ENCODE measurements at places on chromosomes 5 and 9.

GRCh38 chr5:92991581-92992067, 589.4 kb downstream of the NR2F1-AS1 start:
- no peak for DNase-seq

GRCh38 chr9:37528652-37529471, 43.1 kb downstream of the POLR1E start:
- DNase-seq, result no peak

DNA sequence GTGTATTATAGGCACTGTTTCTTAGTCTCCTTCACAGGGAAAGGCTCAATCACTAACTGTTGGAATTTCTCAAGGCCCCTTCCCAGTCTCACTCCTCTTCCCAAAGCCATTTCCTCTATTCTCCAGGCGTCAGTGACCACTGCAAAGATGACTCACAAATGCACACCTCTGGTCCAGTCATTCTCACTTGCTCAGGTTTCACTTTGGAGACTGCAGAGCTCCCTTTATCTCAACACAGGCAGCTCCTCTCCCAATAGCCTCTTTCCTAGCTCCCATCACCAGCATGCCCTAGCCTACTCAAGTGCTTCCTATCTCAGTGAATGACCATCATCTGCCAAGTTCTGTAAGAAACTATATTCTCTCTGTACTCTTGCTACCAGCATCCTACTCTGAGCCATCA, 323.6 kb downstream of the NTRK2 start:
- DNase-seq, result no peak

DNA sequence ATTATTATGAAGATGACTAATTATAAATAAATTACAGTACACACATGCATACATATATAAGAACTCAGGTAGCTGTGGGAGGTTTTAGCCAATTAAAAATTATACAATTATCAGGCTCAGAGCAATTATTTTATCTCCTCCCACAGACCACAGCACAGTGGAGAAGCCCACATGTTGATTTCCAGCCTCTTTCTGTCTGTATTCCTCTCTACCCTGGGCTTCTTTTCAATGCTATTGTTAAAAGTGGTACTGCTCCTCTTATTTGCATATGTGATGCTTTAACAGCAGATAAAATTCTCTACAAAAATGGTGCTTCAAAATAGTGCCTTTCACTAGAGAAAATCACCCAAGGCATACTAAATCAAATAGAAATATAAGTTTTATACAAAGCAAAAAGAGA, 218.7 kb downstream of the NFIB start:
- DNase-seq, result no peak

DNA sequence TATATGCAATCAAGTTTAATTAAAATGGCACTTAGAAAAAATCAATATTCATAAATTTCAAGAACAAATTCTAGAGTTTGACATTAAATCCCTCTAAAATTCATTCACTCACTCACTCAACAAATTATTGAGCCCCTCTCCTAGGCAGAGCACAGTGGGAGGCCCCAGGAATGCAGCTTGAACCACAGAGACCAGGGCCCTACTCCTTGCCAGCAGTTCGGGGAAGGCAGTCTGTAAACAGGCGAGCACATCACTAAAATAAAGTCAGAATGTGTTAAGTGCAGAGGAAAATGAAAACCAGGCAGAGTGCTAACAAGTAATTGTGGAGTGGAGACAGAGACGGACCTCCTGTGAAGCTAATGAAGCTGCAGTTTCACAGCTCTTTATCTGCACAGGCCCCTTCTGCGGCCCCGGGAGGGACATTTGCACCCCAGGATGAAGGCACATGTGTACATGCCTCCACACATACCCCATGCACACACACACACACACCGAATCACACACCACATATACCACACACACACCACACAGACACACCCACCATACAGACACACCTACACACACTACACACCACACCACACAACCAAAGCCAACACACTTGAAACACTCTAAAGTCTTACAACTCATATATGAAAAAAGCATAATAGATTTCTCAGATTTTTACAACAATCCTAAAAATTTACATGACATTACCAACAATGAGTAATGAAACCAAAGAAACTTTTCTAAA, 40.5 kb downstream of the BHMT start:
- DNase-seq, result no peak

- DNase-seq, result no peak
These were observed 176.6 kb upstream of the C9orf72 start for GRCh38 chr9:27749838-27750237.

DNA sequence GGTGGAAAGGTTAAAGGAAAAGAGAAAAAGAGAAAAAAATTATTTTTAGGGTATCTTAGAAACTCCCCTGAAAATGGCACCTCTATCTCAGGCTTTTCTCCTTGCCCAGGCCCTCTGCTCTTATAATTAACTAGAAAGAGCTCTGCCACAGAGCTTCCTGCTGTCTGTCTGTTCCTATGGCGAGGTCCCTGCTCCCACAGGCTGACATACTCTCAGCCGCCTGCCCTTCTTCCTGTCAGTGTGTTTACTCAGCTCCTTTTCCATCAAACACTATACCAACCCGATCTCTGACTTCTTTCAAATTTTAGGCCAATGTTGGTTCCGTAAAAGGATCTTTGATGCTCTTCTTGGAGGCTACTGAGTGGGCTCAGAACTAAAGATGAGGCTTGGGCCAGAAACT, 482.6 kb downstream of the DMAC1 start:
- DNase-seq, result no peak

DNA sequence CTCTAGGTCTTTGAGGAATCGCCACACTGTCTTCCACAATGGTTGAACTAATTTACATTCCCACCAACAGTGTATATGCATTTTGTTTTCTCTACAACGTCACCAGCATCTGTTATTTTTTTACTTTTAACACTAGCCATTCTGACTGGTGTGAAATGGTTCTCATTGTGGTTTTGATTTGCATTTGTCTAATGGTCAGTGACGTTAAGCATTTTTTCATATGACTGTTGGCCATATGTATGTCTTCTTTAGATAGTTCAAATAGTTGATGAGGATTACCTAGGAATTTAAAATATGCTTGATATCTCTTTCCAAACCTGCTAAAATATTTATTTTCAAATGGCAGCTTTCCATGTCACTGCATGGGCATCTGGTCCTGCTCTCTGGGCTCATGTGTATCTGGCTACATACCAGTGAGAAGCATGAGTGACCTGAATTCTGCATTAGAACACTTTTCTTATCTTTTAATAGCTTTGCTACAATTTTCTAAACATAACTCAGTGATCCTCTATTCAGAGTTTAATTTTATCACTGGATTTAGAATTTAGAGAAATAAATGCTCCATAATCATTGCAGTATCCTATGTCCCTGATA, 95.8 kb upstream of the ADAMTS16 start:
- DNase-seq, result no peak

GRCh38 chr9:928363-929042, 48.0 kb upstream of the DMRT3 start:
- no peak for DNase-seq

DNA sequence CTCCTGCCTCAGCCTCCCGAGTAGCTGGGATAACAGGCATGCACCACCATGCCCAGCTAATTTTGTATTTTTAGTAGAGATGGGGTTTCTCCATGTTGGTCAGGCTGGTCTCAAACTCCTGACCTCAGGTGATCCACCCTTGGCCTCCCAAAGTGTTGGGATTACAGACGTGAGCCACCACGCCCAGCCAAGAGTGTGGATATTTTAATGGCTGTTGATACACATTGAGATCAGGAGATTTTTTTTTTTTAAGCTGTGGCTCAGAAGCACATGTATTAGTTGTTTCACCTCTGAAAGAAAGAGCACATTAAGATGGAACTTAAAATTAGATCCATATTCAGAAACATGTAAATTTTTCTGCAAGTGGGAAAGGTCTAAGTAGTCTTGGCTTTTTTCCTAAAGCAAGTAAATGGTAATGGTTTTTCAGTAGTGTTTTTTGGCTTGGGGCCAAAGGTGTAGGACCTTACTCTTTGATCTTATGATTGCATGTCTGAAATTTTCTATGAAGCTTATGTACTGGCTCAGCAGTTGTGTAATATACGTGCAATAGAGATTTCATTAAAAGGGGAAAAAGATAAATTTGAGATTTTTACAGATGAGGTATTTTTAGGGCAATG, 9.9 kb downstream of the RBM27 start:
- DNase-seq, result no peak

DNA sequence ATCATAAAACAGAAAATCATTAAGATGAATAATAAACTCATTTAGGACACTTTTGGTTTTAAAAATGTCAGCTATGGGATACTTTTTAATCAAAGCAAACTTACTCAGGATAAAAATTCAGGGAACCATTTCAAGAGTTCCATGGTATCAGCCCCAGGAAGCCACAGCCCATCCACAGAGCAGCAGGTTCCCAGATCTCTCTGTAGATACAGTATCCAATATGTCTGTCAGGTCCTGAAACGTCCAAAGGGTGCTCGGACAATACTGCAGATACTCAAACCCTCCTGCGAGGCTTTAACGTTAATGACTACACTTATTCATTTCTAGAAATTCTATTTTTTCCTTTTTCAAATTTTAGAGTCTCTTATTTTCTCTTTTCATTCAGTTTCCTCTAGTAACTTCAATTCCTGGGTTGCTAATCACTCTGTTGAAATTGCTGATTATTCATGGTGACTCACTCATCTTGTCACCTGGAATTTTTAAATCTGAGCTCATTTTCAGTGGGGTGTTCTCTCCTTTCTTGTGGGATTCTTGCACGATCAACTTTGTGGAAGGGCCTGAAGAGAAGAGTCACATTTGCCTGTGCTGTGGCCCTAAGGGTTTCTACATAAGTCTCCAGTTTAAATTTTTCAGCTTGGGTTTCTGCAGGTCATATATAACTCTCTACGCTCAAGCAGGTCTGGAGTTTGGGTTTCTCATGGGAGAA, 435.8 kb downstream of the CTNND2 start:
- no peak for DNase-seq

DNA sequence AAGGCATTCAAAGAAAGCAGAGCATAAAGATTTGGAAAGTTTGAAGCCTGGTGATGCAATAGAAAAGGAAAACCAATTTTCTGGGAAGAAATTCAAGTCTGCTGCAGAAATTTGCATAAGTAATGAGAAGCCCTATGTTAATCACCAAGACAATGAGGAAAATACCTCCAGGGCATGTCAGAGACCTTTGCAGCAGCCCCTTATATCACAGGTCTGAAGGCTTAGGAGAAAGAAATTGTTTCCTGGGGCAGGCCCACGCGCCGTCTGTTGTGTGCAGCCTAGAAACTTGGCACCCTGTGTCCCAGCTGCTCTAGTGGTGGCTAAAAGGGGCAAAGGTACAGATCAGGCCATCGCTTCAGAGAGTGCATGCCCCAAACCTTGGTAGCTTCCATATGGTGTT, 495.3 kb upstream of the CDH6 start:
- no peak for DNase-seq

- DNase-seq, result no peak
These were observed 114.3 kb upstream of the PCSK5 start for GRCh38 chr9:75775966-75776691.

DNA sequence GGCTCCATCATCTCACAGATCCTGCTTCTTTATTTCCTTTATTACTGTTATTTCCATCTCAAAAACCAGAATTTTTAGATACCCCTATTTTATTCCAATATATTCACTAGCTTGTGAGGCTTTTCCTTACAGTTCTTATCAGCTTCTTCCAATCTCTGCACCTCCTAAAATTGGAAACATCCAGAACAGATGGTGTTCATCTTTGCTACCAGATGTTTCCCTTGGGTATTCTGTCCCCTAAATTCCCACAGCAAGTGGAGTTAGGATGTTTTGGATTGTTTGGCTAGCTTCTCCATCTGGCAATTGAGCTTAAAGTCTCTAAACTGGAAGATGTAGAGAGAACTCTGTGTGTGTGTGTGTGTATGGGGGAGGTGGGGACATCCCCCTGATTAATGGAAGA, 580.4 kb downstream of the DTWD2 start:
- no peak for DNase-seq

DNA sequence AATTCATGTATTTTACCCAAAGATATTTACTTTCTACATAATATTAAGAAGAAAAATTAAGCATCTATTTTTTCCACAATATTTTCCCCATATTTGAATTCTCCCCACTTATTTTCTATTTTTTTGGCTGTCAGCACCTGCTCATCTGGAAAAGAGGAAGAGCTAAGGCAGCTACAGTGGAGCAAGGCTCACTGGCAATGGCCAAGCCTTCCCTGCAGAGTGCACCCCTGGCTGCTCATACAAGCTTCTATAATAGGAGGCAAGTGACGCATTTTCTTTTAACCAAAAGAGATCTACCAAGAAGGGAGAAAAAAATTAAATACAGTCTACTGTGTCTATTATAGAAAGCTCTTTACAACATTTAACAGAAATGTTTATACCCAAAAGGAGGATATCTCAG, 72.5 kb downstream of the AUH start:
- DNase-seq, result no peak

GRCh38 chr9:71072587-71072986, 48.8 kb downstream of the TRPM3 start:
- no peak for DNase-seq

- DNase-seq, result no peak
These were observed 283.1 kb upstream of the RGMB start for GRCh38 chr5:98490348-98490747.

GRCh38 chr5:174436750-174437149, 287.6 kb upstream of the MSX2 start:
- DNase-seq, result no peak

GRCh38 chr9:27425827-27426510, 98.1 kb upstream of the IFNK start:
- DNase-seq, result no peak

- no peak for DNase-seq
These were observed 189.5 kb downstream of the ERCC6L2 start for GRCh38 chr9:96064826-96065481.

DNA sequence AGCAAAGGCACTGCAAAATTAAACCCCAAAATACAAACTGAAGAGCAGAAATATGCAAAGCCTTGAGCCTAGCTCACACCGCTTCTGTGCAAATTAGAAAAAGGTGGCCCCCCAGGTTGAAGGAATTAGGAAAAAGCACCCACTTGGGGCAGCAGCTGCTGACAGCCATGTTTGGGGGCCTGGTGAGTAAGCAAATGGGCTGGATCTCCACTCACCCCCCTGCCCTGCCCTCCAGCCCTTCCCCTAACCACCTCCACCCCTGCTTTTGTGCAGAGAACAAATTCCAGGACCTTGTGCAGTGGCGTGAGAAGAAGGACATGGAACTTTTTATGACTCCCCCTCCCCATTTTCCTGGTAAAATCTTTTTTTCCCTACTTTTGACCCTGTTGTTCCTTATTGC, 92.0 kb upstream of the DNAH5 start:
- no peak for DNase-seq

DNA sequence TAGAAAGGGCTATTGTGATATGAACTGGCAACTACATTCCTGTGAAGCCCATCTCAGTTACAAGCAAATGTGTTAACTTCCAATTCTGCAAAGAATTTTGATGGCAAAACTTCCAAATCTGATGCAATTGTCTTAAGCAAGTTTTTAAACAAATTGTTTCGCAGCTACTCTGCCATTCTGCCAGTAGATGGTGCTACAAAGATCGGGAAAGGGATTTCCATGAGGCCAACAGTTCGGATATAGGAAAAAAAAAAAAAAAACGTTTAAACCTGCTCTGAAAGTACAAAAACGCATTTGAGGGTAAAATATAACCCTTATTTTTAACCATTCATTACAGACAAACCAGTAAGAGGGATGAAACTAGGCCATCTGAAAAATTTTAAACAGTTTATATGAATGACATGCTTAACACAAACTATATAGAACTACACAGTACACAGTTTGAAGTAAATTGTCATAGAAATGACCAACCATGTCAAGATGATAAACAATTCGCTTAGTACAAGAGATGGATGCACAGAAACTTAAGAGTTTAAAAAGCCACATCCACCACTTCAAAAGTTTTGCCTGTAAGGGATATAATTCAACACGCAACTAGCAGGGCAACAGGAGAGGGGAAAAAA, 2.2 kb downstream of the HNRNPA0 start:
- DNase-seq, result no peak

GRCh38 chr9:14221558-14221957, 92.4 kb downstream of the NFIB start:
- DNase-seq, result no peak

Data from GOT3 (cell line).